ENCODE measurements at places on chromosomes 5 and 9. TPM values are rescaled to one million over a fixed set of nuclear protein-coding genes. Genes with fewer than 3 reads are reported as not detected.

DNA sequence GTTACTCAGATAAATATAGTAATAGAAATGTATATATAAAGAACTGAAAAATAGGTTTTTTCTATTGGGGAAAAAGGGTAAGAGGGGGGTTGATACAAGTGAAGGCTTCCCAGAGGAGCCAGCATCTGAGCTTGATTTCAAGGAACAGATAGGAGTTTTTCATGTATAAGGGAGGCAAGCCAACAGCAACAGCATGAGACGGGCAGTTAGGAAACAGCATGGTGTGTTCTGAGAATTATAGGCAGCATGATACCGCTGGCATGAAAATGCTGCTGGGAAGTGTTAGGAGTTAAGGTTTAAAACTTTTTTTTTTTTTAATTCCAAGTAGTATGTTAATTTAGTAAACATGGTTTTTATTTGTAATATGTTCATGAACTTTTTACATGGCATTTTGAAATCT lies 9.7 kb downstream of the CDC37L1 start:
- DNase-seq = no peak

DNA sequence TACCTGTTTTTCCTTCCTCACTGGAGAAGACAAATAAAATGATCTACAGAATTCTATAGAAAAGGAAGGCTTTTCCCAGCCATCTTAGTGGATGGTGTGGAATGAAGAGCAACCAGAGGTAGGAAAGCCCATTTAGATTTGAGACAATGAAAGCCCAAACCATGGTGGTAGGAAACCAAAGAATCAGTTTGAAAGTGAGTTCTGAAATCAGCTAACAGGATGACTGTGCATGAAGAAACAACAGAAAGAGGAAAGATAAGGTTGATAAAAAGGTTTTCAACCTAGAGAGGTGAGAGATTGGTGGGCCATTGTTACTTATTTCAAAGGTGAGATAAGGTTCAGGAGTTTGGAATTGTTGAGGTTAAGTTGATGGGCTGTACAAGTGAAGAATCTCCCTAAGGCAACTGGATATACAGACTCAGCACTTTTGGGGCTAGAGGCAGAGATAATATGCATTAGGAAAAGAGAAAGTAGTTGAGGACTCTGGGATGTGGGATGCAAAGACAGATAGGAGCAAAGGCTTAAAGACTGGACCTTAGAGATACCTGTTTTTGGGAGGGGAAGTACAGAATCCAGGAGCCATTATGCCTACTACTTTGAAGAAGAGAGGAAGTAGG lies 2.4 kb downstream of the CHMP5 start:
- DNase-seq = no peak

C9orf153 gene
- 0.55 TPM for total RNA-seq

- no peak for DNase-seq
These were observed 1.2 kb upstream of the GPBP1 start for GRCh38 chr5:57172466-57173318.

PHF24 gene
- total RNA-seq = 0.39 TPM

DNA sequence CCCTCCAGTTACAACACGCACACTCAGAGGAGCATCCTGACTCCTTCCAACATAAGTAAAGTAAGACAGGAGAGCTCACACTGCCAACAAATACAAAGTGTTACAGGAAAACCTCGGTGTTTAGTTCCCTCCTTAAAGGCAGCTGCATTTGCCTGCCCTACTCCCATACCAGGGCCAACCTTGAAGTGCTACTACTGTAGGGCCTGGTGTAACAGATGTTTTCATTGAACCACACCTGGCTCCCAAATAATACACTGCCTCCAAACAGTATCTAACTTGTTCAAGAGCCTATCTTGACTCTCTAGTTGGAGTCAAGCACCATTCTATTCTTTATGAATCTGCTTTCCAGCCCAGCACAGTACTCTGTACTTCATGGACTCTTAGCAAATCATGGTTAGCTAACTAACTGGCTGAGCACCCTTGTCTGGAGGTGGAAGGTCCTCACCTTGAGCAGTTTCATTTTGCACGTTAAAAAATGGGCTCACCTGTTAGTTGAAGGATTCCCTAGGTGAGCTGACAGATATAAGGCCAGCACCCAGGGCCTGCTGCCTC lies 34.6 kb downstream of the TTC39B start:
- no peak for DNase-seq

DNA sequence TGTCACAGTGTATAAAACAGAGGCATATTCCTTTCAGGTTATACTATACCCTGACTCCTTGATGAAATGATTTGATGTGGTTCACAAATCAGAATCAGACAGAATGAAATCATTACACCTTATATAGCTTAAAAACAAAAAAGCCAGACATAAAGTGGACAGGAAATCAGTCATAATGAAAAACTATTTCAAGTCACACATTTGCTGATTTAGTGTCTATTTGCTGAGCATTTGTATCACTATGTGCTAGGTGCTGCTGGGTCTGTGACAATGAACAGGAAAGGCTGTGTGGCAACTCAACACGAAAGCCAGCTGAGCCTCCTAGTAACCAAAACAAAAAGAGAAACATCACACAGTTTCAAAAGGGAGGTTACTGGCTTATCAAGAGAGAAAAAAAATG lies 194.0 kb downstream of the EFNA5 start:
- DNase-seq = no peak

GRCh38 chr9:18743971-18744370 lies 270.0 kb downstream of the ADAMTSL1 start:
- no peak for DNase-seq

DNA sequence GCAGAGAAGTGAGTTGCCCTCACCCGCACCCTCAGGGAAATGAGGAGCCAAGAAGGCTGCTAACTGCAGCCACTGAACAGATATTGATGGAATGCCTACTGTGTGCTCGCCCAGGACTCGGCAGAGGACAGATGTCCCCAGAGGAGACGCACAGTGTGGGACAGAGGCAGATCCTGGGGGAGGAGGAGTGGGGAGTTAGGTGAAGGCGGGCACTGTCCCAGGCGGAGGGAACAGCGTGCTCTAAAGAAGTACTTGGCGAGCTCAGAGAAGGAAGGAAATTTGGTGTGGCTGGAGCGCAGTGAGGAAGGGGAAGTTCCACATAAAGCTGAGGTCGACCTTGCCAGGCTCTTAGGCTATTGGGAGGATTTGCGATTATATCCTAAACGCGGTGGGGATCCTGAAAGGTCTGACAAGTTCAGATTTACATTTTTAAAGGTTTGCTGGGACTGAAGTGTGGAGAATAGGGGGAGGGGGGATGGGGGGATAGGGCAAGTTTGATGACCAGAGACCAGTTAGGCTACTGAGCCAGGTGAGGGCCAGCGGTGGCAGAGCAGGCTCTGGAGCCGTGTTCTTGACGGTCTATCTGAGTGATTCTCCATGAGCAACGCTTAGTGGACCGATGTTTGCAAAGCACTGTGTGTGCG lies 23.6 kb upstream of the CERCAM start:
- DNase-seq = no peak

DNA sequence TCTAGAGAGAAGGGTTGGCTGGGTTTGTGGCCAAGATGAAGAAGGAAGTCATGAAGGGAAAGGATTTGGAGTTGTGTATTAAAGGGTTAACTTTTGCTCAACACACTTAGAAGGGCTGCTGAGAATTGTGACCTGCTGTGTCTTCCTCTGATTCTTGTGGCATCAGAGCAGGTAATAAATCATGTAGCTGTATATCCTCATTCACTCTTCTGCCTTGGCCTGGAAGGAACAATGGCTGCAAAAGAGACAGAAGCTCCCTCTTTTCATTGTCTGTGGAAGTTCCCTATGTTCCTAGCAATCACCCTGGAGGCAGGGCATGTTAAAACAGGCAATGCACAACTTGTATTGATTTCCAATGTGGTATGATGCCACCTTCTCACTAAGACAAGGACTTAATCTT lies 159.1 kb downstream of the LRRC70 start:
- DNase-seq = no peak

All from mesenteric fat pad (tissue), 1 donor.